Tongue (tissue), 3 donors: ENCODE measurements at places on chromosomes 5 and 9. TPM values are rescaled to one million over a fixed set of nuclear protein-coding genes. Genes with fewer than 3 reads are reported as not detected.

DNA sequence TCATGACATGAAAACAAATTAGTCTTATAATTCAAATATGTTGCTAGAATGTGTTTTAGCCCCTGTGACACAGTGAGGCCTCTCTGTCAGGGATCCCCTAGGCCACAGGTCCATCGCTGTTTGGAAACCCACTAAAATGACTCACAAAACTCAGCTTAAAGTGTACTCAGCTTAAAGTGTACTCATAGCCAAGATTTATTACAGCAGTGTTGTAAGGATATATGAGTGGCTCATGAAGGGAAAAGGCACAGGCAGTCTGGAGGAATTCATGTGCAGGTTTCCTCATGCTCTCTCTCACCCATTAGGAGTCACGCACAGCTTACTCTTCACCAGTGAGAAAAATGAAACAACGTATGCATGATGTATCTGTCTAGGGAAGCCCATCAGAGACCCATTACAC lies 24.4 kb upstream of the TGFBI start:
- DNase-seq, result no peak

The LMX1B gene
- not detected for total RNA-seq

The CCNI2 gene
- total RNA-seq, result not detected

GRCh38 chr9:1233568-1233967 lies 183.4 kb downstream of the DMRT2 start:
- DNase-seq, result no peak

The ARHGEF39 gene
- total RNA-seq, result 1.0 TPM

- no peak for DNase-seq
Observed at GRCh38 chr5:80998590-80998979, 38.4 kb downstream of the RASGRF2 start.

DNA sequence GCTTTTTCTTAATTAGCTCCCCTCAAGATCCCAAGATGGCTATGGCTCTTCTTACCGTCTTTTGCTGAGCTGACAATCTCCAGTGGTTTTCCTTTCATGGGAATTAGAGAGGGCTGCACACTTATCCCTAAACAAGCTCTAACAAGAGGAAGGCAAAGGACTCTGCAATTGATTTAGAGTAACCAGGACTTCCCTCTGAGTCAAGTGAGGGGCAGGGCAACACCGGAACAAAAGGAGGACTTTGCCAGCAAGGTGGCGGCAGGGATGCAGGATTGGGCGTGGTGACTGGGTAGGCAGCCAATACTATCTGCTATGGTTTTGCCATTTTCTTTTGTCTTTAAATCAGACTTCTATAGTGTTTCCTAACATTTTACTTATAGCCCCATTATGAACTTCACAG lies 9.8 kb downstream of the SLC44A1 start:
- DNase-seq, result no peak

DNA sequence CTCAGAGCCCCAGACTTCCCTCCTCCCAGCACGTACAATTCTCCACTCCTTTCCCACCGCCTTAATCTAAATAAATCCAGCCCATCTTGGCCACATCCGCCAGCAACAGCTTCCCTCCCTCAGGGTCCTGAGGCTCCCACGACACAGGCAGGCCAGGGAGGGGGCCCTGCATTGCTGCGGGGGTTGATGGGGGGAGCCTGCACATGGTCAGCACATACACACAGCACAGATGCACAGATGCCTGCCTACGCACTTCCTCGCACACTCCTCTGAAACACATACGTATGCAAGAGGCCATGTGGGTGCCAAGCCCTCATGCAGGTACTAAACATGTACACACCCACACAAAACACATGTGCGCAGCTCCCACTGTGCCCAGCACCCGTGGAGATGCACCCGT lies 14.8 kb downstream of the PDGFRB start:
- peak; percentile 72 for DNase-seq

DNA sequence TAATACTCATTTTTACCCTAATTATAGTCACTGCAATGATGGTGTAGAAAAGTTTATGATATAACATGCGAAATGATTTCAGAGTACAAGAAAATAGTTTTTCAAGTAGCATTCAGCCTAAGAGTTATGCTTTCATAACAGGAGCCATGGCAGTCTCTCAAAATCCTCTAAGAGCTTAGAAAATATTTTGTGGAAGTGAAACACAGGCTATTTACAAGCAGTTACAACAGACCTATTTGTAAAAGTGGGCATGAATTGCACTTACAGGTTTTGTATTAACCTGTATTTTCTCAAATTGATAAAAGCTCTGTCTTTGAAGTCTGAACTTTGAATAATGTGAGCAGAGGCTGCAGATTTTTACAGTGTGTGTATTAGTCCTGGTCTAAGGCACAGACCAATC lies 523.3 kb downstream of the LRRC70 start:
- no peak for DNase-seq

The PLCXD3 gene
- total RNA-seq, result under 0.01 TPM

The HEXB gene
- 85.4 TPM for total RNA-seq

GRCh38 chr5:9411142-9411541 lies 134.7 kb downstream of the SEMA5A start:
- DNase-seq, result no peak
